ENCODE measurements at places on chromosomes 16 and 17.
A peak's percentile ranks its signal among the peaks of the same experiment; 100 is the strongest.

GRCh38 chr17:61464130-61464842 is 12.1 kb downstream of the TBX4 start:
- no peak for DNase-seq

DNA sequence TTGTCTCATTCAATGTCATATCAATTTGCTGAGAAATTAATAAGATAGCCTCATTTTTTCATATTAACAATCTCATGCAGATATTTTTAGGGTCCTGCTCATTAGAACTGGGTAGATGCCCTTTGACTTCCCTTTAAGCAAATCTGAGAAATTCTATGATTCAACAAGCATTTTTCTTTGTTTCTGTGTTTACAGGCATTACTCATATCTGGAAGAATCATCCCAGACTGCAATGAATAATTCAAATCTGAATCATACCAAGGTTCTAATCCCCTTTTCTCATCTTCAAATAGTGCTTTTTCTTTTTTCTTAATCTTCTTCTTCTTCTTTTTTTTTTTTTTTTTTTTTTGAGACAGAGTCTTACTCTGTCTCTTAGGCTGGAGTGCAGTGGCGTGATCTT is 69.2 kb upstream of the KIFC3 start:
- DNase-seq = no peak

DNA sequence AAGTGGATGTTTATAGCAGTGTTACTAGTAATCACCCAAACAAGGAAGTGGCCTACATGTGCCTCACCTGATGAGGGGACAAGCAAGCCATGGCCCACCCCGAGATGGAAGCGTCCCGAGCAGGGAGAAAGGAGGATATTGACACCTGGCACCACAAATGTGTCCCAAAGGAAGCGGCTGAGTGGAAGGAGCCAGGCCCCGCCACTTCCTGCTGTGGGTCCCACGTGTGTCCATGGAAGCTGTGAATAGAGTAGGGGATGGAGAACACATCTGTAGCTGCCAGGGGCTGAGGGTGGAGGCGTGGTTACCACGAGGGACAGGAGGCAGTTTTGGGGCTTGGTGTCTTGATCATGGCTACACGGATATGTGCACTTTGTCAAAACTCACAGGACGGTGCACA is 49.2 kb downstream of the KCNJ12 start:
- DNase-seq = no peak

DNA sequence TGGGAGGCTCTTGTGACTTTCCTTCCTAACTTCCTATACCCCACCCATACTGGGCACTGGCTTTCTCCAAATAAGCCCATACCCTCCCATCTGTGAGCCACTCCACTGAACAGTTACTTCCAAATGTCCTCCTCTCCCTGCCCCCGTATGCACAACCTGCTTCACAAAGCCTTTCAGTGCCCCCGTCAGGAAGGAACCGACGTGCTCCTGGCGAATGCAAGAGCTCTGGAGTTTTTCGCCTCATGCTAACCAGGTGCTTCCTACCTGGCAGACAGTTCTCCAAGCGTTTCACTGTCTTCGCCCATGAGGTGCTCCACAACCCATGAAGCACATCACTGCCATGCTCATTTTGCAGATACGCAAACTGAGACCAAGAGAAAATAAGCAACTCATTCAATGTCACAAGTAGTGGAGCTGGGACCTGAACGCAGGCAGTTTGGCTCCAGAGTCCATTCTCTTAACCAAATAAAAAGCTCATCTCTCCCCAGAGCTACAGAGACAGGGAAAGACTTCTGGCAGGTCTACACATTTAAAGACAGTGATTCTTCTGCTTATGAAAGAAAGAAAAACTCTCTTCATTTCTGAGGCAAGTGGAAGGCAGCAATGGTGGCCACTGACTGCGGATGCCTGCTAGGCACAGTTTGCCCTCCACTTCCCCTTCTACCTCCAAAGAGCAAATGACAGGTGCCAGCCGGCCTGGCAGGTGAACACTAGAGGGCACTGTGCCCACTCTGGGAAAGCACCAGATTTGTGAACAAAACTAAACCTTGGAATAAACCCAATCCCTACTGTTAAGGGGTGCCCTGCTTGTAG is 23.8 kb downstream of the SPHK1 start:
- DNase-seq = peak; percentile 52

DNA sequence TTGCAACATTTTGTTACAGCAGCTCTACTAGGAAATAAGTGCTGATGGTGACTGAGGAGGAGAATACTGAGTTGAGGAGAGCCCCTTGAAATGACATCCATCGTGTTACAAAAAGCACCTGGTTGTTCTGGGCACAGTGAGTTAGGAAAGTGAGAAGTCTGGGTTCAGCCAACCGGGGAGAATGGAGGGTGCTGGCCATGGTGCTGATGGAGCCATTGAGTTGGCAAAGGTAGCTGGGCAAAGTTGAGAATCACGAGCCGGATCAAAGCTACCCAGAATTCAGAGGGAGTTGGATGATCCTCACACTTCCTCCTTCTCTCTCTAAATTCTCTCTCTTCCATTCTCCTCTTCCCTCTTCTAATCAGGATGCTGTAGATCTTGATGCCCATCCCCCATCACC is 35.0 kb upstream of the ASIC2 start:
- no peak for DNase-seq
